ENCODE measurements at places on chromosomes 3 and 15.
A peak's percentile ranks its signal among the peaks of the same experiment; 100 is the strongest.

GRCh38 chr3:184135911-184136260 is 728 bp downstream of the EIF2B5 start:
- DNase-seq = no peak

DNA sequence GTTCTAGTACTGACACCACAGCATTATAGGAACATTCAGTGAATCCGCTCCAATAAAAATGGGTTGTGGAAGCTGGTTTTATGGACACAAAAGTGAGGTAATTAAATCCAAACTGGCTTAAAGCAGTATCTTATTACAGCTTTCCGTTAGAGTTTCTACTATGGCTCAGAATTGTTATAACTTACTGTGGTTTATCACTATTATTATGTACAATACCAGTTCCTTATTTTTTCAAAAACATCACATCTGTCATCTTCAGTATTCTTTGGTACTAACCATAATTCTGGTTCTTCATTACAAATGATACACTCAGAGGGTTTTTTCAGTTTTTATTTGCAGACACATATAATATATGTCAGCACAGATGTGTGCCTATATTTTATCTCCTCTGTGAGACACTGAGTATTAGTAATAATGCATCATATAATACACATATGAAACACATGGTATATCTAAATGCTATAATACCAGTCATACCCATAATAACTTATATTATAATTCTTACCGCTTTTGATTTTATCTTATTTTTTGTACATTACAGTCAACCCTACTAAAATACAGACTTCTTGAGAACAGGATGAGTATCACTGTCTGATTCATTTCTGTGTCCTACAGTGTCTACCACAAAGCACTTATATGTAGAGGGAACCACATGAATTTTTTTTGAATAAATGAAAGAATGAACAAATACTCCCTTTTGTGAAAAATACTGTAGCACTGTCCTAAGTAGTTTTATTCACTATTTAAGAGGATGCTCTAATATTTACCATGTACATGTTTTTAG is 39.0 kb downstream of the CMSS1 start:
- DNase-seq = no peak

DNA sequence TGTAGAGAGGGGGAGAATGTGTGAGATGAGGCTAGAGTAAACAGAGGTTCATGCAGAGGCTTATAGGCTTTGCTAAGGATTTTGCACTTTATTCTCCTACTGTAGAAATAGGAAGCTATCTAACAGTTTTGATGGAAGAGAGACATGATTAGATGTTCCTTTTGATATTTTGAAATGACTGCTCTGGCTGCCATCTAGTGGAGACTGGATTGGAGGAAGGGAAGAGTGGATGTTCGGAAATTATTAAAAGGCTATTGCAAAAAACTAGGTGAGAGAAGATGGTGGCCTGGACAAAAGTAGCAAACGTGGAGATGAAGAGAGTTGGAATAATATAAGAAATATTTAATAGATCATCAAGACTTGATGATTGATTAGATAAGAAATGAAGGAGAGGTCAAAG is 42.2 kb downstream of the SYN2 start:
- no peak for DNase-seq

DNA sequence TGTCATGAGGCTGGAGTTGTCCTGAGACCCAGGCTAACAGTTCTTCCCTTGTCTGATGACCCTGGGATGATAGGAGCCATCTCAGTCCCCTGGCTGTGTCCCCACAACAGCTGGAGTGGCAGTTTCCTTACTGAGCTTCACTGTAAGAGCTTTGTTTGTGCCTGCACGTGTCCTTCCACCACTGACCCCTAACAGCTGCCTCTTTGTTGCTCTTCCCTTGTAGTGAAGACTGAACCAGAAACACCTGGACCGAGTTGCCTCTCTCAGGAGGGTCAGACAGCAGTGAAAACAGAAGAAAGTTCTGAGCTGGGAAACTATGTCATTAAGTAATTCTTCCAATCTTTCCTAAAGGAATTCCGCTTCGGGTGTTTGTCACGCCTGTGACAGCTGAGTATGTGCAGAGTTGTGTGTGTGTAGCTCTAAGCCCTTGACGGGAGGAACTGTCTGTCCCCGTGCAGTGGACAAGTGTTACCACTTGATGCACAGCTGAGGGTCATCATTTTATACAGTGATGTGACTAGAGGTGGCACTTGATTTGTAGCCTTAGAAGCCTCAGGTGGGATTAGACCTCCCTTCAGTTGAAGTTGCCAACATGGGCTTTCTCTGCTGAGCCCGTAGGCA is 25.0 kb downstream of the MAP6D1 start:
- DNase-seq = peak; percentile 31

DNA sequence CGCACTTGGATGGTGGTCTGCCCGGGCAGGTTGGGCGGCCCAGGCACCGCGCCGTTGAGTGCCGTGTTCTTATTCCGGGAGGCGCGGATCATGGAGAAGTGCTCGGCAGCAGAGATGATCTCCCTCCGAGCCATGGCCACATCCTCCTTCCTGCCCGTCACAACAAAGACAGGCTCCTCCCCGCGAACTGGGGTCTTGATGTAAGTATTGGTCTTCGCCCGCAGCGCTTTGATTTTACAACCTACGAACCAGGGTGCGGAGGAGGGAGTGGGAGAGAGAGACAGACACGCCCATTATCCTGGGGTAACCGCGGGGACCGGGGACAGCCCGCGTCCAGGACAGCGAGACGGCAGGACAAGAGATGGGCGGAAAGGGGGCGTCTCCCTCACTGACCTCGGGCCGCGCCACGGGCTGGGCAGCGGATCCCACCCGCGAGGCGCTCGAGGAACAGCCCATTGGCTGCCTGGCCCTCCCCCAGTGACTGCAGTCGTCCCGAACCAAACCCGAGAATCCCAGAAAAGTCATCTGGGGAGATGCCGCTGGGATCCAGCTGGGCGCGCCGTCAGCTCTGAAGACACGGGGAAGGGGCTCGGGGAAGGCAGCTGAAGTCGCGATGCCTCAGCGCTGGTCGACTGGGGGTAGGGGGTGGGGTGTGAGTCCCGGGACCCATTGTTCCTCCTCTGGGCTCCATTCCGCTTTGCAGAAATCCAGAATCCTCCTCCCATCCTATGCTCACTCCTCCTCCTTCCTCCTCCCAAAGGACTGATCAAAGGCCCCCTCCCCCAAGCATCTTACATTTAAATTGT is 1.2 kb downstream of the MEX3B start:
- peak; percentile 80 for DNase-seq

GRCh38 chr3:880371-880770 is 212.5 kb upstream of the CNTN6 start:
- DNase-seq = no peak

DNA sequence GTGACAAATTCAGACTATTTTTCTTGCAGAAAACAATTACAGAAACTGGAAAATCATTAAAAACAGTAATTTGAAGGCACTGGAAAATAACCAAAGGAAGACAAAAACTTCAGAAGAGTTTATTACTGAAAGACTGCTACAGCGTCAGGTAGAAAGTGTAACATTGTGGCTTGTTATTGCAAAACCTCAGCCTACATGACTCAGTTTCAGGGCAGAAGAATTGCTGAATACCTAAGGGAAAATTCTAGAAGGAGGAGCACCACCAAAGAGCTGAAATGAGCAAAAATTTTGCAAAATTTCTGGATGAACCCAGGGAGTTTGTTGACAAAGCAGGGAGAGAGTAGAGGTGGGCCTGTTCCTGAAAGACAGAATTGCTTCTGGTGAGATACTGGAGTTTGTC is 219.6 kb downstream of the C3orf38 start:
- DNase-seq = no peak

GRCh38 chr3:126205717-126206655 is 25.6 kb upstream of the ALDH1L1 start:
- DNase-seq = no peak

DNA sequence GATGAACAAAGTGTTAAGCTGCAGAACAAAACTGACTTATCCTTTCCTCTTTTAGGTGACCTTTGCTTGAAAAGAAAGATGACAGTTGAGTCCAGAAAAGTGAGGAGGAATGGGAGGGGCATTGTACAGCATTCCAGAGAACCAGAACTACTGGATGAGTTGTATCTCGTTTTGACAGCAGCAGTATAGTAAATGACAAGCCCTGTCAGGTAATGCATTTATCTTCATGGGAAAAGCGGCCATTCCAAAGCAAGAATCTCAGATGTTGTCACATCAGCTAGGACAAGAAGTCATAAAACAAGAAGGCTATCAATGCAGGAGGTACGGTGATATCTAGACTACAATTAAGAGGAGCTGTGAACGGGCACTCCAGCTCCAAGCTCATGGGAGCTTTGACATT is 421.5 kb downstream of the MAGI1 start:
- no peak for DNase-seq

- DNase-seq = no peak
Observed at GRCh38 chr3:462851-463250, 266.3 kb downstream of the CHL1 start.

GRCh38 chr3:122962149-122962548 is 65.4 kb downstream of the SEMA5B start:
- DNase-seq = no peak

GRCh38 chr3:11808231-11808630 is 38.5 kb downstream of the TAMM41 start:
- no peak for DNase-seq

GRCh38 chr15:42147431-42147735 is 9.1 kb downstream of the PLA2G4F start:
- peak; percentile 41 for DNase-seq
